ENCODE measurements at places on chromosomes 2 and 18.

- no peak for DNase-seq
These were observed 427.7 kb downstream of the NBAS start for GRCh38 chr2:15133461-15133860.

- no peak for DNase-seq
These were observed 16.1 kb upstream of the STAT4 start for GRCh38 chr2:191166756-191167445.

GRCh38 chr2:193867454-193867853 is 1672.7 kb upstream of the TMEFF2 start:
- no peak for DNase-seq

- DNase-seq = no peak
These were observed 662.1 kb downstream of the LRP1B start for GRCh38 chr2:141468761-141469160.

DNA sequence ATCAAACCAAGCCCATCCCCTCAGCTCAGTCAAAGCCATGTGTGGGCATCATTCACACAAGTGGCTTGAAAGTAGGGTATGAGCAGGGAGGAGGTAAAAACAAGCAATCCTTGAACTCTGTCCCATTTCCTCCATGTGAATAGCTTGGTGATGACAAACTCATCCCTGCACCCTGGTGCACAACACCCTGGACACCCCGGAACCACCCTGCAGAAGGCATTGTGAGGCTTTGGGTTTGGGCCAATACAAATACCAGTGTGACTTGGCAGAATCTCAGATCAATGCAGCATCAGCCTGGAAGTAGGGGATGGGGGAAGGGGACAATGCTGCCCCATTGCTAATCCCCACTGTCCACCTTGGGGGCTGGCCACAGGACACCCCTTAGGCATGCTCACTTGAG is 28.6 kb downstream of the TGFA start:
- DNase-seq = no peak

DNA sequence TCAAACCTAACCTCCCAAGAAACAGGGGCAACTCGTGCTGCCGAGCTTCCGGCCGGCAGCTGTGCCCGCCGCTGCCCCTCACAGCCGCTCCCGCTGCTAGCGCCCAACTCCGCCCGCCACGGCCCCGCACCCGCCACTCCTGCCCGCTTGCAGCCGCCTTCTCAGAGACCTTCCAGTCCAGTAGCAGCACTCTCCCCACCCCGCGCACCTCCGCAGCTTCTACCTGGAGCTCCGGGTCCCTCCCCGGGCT is 722 bp upstream of the C2orf15 start:
- DNase-seq = no peak

DNA sequence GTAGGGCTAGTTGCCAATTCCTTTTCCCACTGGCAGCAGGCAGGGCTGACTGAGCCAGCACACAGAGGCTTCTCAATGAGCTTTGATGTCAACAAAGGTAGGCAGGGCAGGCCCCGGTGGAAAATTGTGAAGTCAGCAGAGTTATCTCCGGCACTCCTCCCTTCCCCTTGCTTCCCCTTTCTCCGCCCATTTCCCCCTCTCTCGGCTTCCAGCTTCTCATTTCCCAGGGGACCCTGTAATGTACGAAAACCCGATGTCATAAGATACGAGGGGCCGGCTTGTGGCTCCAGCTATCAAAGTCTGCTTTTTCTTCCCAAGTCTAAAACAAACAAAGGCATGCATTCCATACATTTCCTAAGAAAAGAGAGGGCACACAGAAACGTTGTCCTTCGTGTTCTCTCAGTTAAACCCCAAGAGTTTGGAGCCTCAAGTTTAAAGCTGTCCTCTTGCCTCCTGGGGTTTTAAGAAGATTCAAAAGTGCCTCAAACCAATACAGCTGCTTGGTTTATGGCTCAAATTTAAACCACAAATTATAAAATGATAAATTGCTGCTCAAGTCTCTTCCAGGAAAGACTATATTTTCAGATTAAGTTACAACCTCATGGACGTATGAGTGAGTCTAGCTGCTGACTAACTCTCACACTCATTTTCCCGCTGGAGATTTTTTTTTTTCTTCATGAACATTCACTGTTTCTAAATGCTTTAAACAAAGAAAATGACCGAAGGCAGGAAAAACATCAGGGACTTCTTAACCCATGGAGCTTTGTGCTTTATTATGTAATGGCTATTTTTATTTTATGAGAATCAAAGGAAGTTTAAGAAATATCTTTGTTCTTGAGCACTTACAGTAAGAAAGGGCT is 27.2 kb upstream of the EML4 start:
- DNase-seq = peak; percentile 67

DNA sequence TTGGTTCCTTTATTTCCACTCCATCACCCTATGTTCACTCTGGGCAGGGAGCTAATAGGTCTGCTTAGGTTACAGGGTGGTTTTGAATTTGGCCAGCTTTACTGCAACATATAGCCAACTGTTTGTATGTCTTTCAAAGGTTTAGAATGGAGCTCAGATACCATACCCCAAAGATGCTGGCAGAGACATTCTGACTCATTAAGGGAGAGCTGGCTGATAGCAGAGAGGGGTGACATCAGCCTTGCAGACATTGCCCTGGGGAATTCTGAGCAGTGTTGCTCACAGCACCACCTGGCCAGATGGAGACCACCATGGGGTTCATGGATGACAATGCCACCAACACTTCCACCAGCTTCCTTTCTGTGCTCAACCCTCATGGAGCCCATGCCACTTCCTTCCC is 2.1 kb downstream of the PROKR1 start:
- no peak for DNase-seq

DNA sequence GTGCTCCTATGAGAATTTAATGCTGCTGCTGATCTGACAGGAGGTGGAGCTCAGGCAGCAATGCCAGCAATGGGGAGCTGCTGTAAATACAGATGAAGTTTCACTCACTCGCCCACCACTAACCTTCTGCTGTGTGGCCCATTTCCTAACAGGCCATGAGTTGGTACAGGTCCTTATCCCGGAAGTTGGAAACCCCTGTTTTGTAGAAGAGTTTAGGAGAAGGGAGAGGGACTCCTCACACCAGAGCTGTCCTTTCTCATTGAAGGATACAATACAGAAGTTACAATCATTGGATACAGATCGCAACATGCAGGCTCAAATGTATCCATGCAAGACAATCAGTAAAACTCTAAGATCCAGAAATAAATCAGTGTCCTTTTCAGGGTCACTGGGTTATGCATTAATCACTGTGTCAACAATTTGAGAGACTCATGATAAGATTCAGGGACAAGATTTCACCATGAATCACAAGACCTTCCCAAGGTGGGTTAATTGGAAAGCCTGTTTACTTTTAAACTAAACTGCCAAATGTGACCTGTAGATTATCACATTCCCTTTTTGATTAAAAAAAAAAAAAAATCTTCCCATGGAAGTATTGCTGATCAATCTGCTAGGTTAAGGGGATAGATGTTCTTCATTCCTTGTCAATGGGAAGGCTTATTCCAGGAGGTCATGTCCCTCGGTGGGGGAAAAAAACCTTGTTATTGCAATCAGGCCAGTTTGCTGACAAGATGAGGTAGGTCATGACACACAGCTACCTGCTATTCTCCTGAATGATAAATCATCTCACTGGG is 97.2 kb downstream of the SP100 start:
- no peak for DNase-seq

GRCh38 chr2:680496-680895 is 3.3 kb upstream of the TMEM18 start:
- no peak for DNase-seq

GRCh38 chr18:3722649-3723433 is 272.9 kb downstream of the TGIF1 start:
- DNase-seq = no peak

DNA sequence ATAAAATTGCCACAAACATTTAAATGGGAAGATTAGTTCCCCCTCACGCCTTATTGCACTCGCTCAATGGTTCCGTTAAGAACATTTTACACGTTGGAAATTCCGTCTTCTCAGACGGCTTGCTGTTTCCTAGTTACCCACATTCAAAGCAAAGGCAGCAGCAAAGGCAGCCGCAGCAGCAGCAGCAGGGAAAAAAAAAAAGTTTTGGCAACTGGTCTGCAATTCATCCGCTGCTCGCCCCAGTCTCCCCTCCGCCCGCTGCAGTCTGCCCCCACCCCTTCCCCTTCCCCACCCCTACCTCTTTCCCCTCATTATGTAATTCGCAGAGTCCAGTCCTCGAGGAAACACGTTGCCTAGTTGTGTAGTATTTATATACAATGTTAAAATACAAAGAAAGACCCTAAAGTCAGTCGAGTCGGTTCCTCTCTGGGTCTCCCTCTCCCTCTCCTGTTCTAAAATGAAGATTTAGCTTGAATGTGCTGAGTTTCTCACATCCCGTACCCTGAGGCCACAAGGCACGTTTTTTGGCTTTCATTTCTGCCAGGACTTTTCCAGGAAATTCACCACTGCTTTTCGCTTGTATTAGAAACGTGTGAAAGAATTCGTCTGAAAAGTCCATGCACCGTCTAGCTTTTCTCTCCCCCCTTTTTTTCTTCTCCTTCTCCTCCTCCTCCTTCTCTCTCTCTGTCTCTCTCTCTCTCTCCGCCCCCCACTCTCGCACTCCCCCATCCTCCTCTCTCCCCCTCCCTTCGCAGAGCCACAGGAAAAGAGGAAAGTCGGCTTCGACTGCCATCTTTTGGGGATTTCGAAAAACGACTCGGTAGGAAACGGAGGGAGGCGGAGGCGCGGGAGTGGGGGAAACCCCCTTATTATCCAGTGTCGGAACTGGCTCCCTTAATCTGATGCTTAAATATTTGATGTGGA is 140.0 kb downstream of the MEIS1 start:
- DNase-seq = peak; percentile 57

GRCh38 chr2:104976603-104977120 is 61.2 kb upstream of the MRPS9 start:
- no peak for DNase-seq

DNA sequence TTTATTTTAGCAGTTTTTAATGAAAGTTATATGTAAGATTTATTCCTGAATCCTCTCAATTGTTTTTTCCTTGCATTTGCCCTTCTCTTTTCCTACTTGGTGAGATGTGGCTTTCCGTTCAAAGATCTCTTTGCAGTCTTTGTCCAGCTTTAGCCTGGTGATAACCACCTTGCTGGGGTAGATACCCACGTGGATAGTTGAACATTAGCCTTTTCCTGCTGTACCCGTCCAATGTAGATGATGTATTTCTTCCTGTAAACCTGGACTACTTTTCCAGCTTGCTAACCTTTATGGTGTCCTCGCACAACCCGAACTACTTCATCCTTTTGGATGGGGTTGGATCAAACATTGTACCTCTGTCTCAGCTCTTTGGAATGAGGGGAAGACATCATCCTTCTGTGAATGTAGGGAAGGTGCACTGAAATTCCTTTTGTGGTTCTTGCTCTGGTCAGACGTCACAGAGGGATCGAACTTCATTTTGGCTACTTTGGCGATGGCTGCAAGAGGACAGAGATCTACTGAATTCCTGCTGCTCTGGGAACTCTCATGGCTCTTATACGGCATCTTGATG is 293.2 kb upstream of the EPAS1 start:
- no peak for DNase-seq
